ENCODE measurements at places on chromosomes 1 and 21.

GRCh38 chr1:148318123-148318903 is 164.8 kb downstream of the PPIAL4G start:
- no peak for DNase-seq

GRCh38 chr1:98854137-98854536 is 150.5 kb downstream of the PLPPR5 start:
- no peak for DNase-seq

DNA sequence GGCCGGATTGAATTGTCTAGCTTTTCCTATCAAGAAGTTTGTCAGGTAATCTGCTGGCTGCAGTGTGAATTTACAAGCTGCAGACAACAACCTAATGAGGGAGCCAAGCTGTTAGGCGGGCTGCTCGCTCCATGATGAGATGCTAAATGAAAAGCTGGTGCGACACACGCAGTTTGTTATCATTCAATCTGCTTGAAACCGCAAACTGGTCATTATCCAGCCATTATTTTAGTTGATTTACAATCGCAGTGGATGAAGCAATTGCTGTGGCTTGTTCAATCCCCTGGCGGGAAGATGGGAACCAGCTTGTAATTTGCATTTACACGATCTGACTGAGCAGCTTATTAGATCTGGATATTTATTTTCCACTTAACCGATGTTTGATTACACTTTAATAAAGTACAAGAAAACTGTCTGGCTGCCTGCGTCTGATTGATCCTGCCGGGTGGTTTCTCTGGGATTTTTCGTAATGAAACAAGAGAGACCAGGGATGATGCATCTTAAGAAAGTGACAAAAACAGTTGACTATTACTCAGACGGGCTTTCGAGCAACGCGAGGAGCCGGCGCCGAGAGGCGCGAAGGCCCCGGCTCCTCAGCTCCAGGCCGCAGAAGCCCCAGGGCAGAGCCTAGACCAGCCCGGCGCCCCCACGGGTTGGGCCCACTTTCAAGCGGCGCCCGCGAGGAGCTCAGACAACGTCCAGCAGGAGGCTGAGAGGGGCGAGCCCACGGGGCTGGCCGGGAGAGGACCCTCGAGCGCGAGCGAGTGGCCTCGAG is 118.0 kb upstream of the BARHL2 start:
- no peak for DNase-seq

GRCh38 chr1:87089823-87090222 is 175.4 kb downstream of the HS2ST1 start:
- no peak for DNase-seq
